ENCODE measurements at places on chromosomes 3 and 15.

DNA sequence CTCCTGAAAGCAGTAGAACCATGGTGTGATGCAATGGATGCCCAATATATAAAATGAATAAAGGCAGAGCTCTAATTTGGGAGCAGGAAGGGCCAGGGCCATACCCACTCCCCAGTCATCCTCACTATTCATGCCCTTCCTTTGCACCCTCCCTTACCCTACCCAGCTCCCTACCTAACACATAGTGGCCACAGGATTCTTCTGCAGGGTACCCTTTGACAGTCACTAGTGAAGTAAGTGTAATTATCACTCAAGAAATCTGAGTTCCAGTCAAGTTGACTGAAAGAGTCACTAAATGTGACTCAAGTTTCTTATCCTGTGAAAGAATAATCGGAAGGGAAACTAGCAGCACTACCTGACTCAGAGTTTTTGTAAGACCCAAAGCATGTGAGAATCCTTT is 69.2 kb downstream of the RASA2 start:
- DNase-seq: no peak

- no peak for DNase-seq
Observed at GRCh38 chr3:153704115-153704514, 417.1 kb upstream of the ARHGEF26 start.

DNA sequence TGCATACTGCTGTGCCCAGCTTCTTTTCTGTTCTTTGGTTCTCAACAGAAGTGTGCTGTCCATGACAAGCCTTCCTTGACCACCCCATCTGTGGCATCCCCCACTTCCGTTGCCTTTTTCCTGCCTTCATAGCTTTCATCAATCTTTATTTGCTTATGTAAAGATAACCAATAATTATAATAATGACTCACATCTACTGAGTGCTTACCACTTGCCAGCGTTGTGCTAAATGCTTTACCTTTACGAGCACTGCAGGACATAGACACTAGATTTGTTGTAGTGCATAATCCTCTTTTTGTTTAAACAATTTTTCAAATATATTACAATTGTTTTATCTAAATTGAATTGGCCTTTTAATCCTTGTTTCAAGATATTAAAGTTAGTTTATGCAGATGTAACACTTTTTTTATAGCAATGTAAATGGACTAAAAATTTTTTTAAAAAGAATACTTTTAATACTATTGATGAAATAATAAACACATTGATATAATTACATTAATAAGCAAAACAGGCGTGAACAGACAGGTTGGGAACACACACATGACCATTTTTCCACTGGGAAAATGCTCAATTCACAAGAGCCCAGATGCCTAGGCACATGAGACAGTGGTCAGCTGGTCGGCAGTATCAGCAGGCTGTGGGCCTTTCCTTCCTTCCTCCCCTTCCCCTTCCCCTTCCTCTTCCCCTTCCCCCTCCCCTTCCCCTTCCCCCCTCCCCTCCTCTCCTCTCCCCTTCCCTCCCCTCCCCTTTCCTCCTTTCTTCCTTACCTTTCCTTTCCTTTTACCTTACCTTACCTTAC is 42.5 kb downstream of the TRAK1 start:
- no peak for DNase-seq

DNA sequence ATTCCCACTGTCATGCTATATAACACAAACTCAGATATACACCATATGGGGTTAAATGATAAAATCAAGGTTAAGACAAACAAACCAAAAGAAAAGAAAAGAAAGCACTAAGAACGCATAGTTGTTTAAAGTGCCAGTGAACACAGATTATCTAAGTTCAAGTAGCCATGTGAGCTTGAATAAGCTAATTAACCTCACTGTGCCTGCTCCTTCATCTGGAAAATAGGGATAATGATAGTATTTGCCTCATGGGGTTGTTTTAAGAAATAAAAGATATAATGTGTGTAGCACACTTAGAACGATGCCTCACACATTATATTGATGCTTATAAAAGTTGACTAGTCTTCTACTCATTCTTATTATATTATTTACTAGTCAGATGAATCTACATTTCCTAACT is 72.6 kb upstream of the IL12A start:
- no peak for DNase-seq

- peak; percentile 50 for DNase-seq
Observed at GRCh38 chr3:172107403-172107802, 68.0 kb downstream of the FNDC3B start.

GRCh38 chr3:187810021-187810446 is 64.8 kb upstream of the BCL6 start:
- DNase-seq: no peak

- no peak for DNase-seq
Observed at GRCh38 chr3:126108676-126109050, 24.7 kb upstream of the SLC41A3 start.

DNA sequence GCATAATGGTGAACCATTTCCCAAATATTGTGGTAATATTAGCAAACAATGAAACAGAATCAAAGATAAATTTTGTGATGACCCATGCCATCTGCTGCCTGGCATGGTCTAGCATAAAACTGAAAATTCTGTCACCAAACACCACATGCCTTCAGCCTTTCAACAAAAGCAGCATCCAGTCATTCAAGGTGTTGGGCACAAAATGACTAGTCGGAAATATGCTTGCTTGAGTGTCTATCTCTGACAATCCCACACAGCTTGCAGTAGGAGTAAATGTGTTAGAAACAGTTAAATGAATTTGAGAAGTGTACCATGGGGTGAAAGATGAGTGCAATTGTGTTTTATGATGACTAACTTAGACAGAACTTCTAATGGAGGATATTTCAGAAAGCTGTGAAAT is 61.7 kb upstream of the CDIN1 start:
- no peak for DNase-seq

GRCh38 chr3:13064964-13065363 is 8.3 kb downstream of the IQSEC1 start:
- no peak for DNase-seq

DNA sequence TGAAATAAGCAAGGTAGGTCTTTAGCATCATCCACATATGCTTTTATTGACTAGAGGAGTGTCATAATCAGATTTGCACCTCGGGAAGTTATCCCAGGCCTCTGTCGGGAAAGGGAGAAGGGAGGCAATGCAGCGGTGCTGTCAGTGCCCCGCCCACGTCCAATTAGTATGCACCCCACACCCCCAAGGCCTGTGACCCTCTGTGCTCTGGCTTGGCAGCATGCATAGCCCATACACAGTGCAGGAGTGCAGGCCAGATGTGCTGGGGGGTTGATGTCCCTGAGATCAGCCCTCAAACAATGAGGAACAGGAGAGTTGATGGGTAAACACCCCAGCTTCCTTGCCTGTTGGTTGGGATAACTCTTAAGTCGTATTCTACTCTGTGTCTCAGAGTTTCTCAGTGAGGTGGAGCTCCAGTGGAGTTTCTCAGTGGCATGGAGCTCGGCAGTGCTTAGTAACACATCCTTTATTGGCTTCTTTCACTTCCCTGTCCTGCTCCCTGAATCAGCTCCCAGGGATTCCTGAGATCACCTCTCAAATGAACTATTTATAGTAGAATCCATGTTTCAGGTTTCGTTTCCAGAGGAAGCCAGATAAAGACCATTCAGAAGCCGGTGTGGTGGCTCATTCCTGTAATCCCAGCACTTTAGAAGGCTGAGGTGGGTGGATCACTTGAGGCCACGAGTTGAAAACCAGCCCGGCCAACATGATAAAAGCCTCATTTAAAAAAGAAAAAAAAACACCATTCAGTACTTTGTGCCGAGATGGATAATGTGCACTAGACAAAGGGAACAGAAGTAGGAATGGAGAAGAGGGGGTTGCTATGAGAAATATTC is 26.7 kb upstream of the NDUFB4 start:
- DNase-seq: no peak

- DNase-seq: no peak
Observed at GRCh38 chr3:156471431-156471830, 83.5 kb downstream of the SSR3 start.

DNA sequence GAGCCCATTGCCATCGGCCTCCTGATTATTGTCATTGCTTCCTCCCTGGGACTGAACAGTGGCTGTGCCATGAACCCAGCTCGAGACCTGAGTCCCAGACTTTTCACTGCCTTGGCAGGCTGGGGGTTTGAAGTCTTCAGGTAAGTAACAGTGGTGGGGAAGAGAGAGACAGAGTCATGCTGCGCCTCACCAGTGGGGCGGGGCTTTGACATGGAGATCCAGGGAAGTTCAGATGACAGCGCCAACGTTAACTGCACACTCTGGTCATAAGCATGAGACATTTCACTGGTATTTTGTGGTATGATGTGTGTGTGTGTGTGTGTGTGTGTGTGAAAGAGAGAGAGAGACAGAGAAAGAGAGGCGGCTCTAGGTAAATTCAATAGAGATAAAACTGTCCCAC is 41.0 kb downstream of the AQP9 start:
- no peak for DNase-seq

DNA sequence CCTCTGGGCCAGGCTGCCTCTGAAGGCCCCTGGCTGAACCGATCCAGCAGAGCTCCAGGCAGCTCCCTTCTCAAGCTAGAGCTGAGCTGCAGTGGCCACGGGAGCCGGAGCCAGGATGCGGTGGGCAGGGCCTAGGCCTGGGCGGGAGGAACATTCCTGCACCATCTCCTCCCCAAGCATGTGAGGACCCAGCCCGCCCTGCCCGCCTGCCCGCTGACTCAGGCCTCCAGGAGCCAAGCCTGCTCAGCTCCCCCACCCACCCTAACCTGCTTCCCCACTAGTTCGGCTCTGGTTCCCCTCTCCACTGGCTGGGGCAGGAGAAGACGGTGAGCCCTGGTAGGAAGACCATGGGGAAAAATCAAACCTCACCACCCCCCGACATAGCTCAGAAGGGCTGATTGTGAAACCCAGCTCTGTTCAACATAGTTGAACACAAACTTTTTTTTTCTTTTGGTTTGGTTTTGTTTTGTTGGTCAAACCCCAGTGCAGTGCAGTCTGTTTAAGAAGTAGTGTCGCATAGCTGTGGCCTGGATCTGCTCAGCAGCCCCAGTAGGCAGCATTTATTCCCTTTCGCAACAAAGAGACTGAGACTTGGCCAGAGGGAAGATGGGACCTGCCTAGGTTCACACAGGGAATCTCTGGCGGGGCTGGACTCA is 13.5 kb downstream of the SNX33 start:
- DNase-seq: no peak

- no peak for DNase-seq
Observed at GRCh38 chr3:132034097-132034485, 723 bp downstream of the CPNE4 start.

DNA sequence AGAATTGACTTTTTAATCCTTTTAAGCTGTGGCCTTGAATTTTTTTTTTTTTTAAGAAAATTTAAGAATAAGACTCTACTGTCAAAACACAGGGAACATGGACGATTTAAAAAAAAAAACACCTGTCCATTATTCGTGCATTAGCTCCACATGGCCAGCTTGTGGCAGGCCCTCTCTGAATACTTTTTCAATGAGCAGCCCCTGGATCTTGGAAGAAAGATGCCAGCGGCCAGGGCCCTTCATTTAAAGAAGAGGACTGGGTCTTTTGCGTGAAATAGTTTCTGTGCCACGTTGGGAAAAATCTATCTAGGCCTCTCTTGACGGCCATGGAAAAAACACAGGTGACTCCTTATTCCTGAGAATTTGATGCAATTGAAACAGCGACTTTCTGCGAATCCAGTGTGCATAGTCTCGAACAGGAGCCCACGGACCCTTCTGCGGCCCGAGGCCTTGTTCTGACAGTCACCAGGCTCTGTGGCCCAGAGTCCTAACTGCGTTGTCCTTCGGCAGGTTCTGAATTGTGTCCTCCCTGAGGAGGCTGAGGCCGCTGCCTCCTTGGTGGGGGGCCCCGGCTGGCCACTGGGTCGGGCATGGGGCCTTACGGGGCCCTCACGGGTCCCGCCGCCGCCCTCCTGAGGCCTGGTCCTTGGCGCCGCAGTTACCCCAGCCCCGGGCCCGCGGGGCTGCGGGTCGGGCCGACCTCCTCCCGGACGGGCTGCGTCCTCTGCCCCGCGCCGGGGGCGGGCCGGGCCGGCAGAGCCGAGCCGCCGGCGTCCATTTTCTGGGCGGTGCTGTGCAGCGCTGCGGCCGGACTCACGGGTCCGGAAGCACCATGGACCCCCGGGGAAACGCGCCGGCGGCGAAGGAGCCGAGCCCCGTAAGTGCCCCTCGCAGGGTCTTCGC is 33.5 kb downstream of the ZBTB38 start:
- DNase-seq: no peak

DNA sequence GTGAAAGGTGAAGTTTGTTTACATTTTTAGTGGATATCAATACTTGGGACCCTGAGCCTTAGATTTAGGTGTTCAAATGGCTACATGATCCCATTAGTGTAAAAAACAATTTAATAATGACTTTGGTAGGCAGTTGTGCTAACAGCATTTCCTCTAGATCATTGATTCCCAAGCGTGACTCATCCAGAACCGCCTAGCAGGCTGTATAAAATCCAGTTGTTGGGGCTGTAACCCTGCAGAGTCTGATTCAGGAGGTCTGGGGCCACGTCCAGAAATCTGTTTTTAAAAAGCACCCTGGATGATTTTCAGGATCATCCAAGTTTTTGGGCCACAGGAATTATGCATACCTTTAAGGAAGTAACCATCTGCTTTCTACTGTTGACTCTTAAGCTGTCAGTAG is 156.4 kb downstream of the TP63 start:
- DNase-seq: no peak

- no peak for DNase-seq
Observed at GRCh38 chr3:59553076-59553475, 503.3 kb upstream of the CFAP20DC start.

- DNase-seq: no peak
Observed at GRCh38 chr3:184694133-184694665, 17.7 kb downstream of the MAGEF1 start.

DNA sequence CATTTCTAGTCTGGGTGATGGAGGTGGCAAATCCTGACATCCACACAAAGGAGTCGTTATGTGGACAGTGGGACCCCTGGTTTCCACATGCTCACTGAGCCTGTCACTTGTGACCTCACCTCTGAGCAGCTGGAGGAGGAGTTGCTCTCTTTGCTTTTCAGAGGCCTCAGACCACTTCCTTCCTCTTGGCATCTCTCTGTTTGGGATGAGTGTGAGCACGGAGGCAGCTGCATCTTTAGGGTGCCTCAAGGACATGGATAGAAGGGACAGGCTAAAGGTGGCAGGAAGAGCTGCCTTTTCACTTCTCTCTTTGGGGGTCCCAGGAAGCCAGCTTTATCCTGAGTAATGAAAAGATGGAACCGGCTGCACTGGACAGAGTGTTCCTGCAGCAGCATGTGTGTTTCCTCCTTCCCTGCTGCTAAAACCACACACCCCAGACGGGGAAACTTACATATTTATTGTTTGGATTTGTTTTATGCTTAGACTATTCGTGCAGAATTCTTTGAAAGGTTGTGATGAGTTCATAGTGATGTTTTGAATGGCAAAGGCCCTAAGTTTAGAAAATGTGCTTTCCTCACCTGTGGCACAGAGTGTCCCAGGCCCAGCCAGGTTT is 31.8 kb downstream of the GPR171 start:
- peak; percentile 22 for DNase-seq

- DNase-seq: no peak
Observed at GRCh38 chr3:25287291-25287884, 140.7 kb upstream of the RARB start.

Measured in stimulated activated CD4-positive, alpha-beta T cell treated with anti-CD3 and anti-CD28 coated beads, Interleukin-15, amount 100 ng/mL, for 48 hours (primary cell).